ENCODE measurements at places on chromosomes 11 and 22.

DNA sequence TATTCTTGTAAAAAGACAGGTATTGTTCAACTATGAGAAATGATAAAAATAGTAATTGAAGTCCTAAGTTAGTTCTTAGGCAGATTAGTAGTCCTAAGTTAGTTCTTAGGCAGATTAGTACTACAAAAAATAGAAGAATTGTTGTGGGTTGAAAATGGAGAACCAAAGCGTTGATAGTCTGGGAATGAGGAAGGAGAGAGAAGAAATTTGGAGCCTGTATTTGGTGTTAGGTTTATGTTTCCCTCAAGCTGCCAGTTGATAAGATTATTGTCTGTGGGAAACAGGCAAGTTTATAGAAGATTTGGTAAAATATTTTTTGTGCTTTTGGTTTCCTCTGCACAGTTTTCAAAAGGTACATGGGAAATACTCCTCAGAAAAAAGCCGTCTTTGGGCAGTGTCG, 3.6 kb downstream of the BCO2 start:
- no peak for DNase-seq

DNA sequence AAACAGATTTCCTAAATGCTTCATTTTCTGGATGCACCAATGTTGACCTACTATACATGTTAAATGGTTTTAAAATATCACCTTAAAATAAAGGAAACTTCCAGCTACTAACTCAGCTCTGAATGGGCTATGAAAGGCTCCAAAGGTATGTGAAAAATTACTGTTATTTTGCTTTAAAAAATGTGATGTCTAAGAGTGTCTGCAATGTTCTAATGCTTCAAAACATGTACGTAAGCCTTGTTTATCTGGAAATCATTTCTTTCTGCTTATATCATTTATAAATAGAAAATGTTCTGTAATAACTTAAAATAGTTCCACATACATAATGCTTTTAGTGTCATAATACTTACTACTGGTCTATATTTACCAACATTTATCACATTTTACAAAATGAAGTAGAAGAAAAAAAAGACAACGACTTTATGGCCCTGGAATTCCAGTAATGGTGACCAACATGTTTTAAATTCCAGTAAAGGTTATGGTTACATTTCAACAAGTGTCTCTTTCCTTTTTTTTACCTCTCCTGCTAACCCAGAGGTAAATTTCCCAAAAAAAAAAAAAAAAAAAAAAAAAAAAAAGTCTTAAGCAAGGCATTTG, 2.5 kb downstream of the BDNF start:
- DNase-seq: no peak

DNA sequence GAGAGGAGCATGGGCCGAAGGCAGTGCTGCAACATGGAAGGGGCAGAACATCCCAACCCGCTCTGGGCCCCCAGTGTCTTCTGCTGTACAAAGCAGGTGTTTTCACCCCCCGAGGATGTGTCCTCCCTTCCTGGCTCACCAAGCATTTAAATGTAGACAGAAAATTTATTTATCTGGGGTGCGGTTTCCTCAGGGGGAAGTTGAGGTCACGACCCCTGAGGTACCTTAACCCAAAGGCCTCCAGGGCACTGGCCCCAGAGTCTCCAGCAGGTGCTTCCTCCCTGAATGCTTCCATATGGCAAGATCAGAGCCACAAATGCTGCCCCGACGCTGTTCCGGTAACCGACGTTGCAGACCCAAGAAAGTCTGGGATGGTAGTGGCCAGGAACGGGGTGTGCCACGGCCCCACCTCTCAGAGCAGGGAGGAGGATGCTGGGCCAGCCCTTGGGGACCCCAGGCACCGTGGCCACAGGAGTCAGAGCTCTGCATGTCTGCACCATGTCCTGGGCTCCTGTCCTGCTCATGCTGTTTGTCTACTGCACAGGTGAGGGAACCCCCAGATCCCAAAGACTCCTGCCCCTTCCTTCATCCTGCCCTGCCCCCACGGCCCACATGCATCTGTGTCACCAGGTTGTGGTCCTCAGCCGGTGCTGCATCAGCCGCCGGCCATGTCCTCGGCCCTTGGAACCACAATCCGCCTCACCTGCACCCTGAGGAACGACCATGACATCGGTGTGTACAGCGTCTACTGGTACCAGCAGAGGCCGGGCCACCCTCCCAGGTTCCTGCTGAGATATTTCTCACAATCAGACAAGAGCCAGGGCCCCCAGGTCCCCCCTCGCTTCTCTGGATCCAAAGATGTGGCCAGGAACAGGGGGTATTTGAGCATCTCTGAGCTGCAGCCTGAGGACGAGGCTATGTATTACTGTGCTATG, at the start of gene VPREB1:
Gene VPREB1, plus strand, starts transcription at position 471 of the 935 bp plus-strand sequence. Its CDS starts 28 bp downstream, at position 499.
- no peak for DNase-seq

DNA sequence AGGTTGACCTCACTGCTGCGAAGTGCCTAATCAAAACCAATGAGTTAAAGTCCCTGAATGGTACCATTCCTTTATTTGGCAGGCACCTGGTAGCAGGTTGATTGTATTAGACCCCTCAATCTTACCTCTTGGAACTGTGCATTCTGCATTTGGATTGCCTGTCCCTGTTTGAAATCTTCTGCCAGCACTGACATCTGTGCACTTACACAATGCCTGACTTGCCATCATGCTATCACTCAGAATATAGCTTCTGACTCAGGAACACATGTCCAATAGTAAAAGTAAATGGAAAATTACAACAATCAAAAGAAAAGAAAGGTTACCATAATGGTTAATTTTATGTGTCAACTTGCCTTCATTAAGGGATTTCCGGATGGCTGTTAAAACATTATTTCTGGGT, 366.0 kb upstream of the PDGFD start:
- DNase-seq: no peak

GRCh38 chr22:37088108-37088605, 21.4 kb downstream of the TMPRSS6 start:
- no peak for DNase-seq

DNA sequence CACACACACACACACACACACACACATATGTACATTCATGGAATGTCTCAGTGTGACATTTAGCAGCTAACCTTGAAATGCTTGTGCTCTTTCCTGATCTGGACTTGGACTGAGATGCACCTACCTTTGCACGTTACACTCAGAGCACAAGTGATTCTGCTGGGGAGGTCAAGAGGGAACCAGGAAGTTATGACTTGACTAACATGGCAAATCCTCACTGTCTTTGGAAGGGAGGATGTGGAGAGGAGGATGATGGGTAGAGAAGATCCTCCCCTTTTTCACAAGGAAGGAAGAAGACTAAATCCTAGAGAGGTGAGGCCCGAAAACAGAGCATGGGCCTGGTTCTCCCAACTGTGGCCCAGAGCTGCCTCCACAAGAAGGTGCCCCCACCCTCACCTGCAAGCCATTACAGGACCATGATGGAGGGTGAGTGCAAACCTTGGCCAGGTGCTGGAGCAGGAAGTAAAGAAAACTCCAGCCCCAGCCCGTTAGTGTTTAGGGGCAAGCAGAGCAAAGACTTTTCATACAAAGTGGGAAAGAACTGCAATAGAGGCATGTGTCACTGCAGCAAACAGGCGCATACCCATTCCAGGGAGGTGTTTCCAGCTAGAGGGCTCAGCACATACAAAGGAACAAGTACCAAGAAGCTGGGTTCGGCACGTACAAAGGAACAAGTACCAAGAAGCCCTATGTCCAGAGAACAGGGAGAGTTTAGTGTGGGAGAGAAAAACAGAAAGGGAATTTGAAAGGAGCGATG, 26.4 kb downstream of the SCN4B start:
- DNase-seq: no peak

GRCh38 chr11:69841859-69842698, 22.9 kb upstream of the FGF3 start:
- DNase-seq: no peak

- no peak for DNase-seq
Observed at GRCh38 chr11:5923427-5923776, 18.6 kb upstream of the OR56A3 start.

GRCh38 chr11:60193687-60194433, 11.0 kb upstream of the MS4A6A start:
- DNase-seq: no peak

- DNase-seq: no peak
Observed at GRCh38 chr11:11407065-11407762, 54.2 kb upstream of the CSNK2A3 start.

GRCh38 chr22:27752771-27753170, 48.8 kb downstream of the MN1 start:
- no peak for DNase-seq

DNA sequence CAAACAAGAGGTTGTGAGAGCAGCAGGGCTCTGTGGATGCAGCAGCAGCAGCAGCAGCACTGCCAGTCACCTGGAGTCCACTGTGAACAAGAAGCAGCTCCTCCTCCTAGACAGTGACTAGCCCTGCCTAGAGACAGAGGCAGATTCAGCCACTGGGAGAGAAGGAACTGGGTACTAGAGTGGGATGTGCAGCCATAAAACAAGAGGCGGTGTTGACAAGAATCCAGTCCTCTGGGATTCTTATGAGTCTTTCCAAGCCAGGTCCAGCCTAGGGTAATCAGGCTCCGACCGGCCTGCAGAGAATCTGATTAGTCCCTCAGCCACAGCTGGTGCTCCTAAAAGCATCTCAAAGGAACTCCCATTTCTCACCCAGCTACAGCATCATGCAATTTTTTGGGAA, 83.9 kb upstream of the USP47 start:
- no peak for DNase-seq

- no peak for DNase-seq
Observed at GRCh38 chr11:16468735-16469453, 112.5 kb upstream of the SOX6 start.

- DNase-seq: no peak
Observed at GRCh38 chr22:47019012-47019790, 256.8 kb downstream of the TBC1D22A start.

GRCh38 chr22:41526226-41526829, 17.9 kb downstream of the POLR3H start:
- DNase-seq: no peak

DNA sequence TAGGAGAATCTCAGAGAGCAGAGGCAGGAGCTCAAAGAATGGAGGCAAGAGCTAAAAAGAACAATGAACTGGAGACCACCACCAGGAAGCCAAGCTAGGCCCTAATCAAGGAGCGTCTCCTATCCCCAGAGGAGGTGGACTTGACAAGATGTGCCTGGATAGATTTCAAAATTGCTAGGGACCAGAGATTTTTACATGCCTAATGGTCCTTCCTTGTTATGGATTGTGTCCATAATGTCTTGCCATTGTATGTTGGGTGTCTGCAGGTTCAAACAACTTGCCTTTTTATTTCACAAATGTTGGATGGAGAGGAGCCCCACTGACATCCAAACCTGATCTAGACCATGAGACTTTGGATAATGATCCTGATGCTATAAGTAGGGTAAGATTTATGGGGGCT, 88.2 kb upstream of the TP53I11 start:
- no peak for DNase-seq

- peak; percentile 11 for DNase-seq
Observed at GRCh38 chr22:42473484-42474193, 41.4 kb upstream of the NFAM1 start.

DNA sequence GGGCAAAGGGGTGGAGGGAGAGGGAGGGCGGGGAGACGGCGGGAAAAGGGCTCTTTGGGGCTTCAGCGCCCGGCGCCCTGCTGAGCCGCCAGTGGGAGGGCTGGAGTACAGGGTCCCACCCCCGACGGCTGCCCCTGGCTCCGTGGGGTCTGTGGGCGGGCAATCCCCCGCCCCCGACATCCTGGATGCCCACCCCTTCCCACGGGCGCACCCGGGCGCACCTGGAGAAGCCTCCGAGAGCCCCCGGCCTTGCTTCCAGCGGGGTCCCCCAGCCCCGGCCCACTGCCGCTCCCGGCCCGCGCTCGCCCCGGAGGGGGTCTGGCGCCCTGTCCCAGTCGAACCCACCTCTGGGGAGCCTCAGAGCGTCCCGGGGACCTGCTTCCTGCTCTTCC, 394 bp downstream of the CHRM4 start:
- no peak for DNase-seq

- DNase-seq: no peak
Observed at GRCh38 chr11:68266121-68266891, 5.5 kb downstream of the C11orf24 start.
